ENCODE measurements at places on chromosomes 4 and X. TPM values are rescaled to one million over a fixed set of nuclear protein-coding genes. Genes with fewer than 3 reads are reported as not detected.

GPC3 gene
- total RNA-seq: 22.5 TPM

PCDH18 gene
- 57.1 TPM for total RNA-seq

PABPC5 gene
- 12.3 TPM for total RNA-seq

FHIP1A gene
- 3.5 TPM for total RNA-seq

EDNRA gene
- total RNA-seq: 25.1 TPM

PRKG2 gene
- 0.75 TPM for total RNA-seq

GPR50 gene
- total RNA-seq: 1.6 TPM

SMIM10 gene
- 1.6 TPM for total RNA-seq

MED12 gene
- total RNA-seq: 22.1 TPM

SMAD1 gene
- 55.4 TPM for total RNA-seq

HHIP gene
- total RNA-seq: 2.4 TPM

IL1RAPL1 gene
- total RNA-seq: 2.0 TPM

FRMD7 gene
- total RNA-seq: 0.36 TPM

SRPX2 gene
- 0.46 TPM for total RNA-seq

PAGE4 gene
- total RNA-seq: not detected

RTL5 gene
- total RNA-seq: 2.1 TPM

BMP2K gene
- 12.1 TPM for total RNA-seq

MAGEA11 gene
- total RNA-seq: 0.14 TPM

MAGED4 gene
- 66.0 TPM for total RNA-seq

LEF1 gene
- 42.6 TPM for total RNA-seq

NXF2B gene
- not detected for total RNA-seq

MGAT4D gene
- total RNA-seq: not detected

C4orf50 gene
- total RNA-seq: 0.63 TPM

LRCH2 gene
- total RNA-seq: 102 TPM

ASMTL gene
- 16.8 TPM for total RNA-seq

MAGEA6 gene
- total RNA-seq: not detected

GALNTL6 gene
- total RNA-seq: 15.3 TPM

TCEAL7 gene
- total RNA-seq: 34.1 TPM

KCNE5 gene
- not detected for total RNA-seq

HTR2C gene
- 0.21 TPM for total RNA-seq

GAGE12F gene
- not detected for total RNA-seq

CXXC4 gene
- total RNA-seq: 37.7 TPM

CDKL5 gene
- total RNA-seq: 10.6 TPM

GABRA4 gene
- total RNA-seq: 0.11 TPM

PNMA6A gene
- 2.0 TPM for total RNA-seq

PDK3 gene
- total RNA-seq: 17.8 TPM

BCORL1 gene
- 2.1 TPM for total RNA-seq

SLITRK4 gene
- 10.8 TPM for total RNA-seq

SPIN2A gene
- 1.7 TPM for total RNA-seq

BDH2 gene
- 20.5 TPM for total RNA-seq

FAT1 gene
- 46.2 TPM for total RNA-seq

GAGE12E gene
- total RNA-seq: not detected

SYNPO2 gene
- 0.50 TPM for total RNA-seq

TRIM75 gene
- not detected for total RNA-seq

IL2 gene
- total RNA-seq: not detected

TEX13A gene
- not detected for total RNA-seq

SASH3 gene
- total RNA-seq: 0.14 TPM

QRFPR gene
- 0.63 TPM for total RNA-seq

RENBP gene
- total RNA-seq: 10.7 TPM

BEND4 gene
- 3.8 TPM for total RNA-seq

MAB21L2 gene
- 1.6 TPM for total RNA-seq

CT83 gene
- not detected for total RNA-seq

FAAH2 gene
- 1.6 TPM for total RNA-seq

PRPS2 gene
- total RNA-seq: 8.8 TPM

CLGN gene
- total RNA-seq: not detected
